ENCODE measurements at places on chromosomes 3 and 15.

- no peak for DNase-seq
These were observed 99.3 kb upstream of the ZBED2 start for GRCh38 chr3:111694471-111694870.

DNA sequence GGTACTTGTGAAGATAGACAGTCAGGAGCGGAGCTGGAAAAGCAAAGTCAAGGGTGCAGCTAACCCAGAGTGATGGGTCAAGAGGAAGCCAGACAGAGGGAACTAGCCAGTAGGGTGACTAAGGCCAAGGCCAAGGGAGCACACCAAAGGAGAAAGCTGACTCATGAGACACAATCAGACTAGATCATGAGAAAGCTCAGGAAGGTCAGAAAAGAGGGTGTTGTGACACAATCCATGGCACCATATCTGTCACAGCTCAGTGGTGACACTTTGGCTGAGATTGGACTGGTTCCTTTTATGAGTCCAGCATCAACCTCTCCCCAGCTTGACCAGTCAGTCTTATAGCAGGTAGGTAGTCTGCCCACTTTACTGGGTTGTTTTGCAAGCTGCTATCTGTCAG is 22.2 kb downstream of the P2RY1 start:
- peak; percentile 30 for DNase-seq

GRCh38 chr3:164417955-164418354 is 660.3 kb downstream of the SI start:
- DNase-seq: no peak

- DNase-seq: no peak
These were observed 117.3 kb downstream of the ETFA start for GRCh38 chr15:76193934-76194333.

- peak; percentile 81 for DNase-seq
These were observed 1.1 kb downstream of the TKT start for GRCh38 chr3:53254509-53255422.

- DNase-seq: no peak
These were observed 65.3 kb upstream of the PSMD6 start for GRCh38 chr3:64088408-64089205.
